Stimulated activated CD4-positive, alpha-beta T cell treated with anti-CD3 and anti-CD28 coated beads, Interleukin-4, amount 100 ng/mL, for 1 hour (primary cell): ENCODE measurements at places on chromosomes 11 and 22.

DNA sequence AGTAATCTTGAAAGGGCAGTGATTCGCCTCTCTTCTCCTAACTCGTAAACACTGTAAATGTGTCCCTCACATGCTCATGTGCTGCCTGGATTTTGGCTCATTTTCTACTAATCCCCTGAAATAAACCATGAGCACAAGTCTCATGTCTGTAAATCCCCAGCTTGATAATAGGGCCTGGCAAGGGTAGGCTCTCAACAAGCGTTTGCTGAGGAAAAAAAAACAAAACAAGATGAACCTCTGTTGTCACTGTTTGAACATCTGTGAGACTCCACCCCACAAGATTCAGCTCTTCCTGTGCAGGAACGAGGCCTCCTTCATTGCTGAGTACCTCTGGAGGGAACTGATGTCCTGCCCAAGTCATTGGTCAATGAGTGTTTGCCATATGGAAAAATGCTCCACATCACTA lies 4.5 kb upstream of the CYB5R2 start:
- no peak for DNase-seq

GRCh38 chr11:106999196-106999595 lies 19.1 kb downstream of the GUCY1A2 start:
- DNase-seq, result no peak

GRCh38 chr11:27234043-27234668 lies 128.9 kb downstream of the CCDC34 start:
- DNase-seq, result no peak

DNA sequence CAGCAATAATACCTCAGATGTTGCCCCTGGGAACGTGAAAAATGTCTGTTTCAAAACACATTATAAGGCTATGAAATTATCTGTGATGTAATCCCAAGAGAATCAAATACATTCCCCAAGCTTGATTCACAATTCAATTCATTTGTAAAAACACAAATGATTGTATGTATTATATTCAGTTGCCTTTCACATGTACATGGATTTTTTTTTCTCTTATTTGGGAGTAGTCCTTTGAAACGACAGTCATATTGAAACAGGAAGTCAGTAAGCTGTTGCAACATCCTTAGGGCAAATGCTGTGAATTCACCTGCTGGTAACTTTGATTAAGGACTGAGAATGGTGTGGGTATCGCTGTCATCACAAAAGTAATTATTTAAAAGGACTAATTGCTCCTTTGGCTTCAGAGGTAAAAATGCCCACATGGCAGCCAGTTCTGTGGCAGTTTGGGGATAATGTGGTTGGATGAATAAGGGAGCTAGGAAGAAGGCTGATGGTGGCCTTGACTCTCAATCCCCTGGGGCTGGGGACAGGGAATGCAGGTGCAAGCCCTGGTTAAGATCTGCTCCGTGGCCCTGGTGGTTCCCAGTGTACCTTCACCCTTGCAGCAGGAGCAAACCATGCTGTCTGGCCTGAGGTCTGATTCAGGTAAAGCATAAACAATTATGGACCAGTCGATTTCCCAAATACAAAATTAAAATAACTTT lies 13.2 kb downstream of the EHF start:
- no peak for DNase-seq

DNA sequence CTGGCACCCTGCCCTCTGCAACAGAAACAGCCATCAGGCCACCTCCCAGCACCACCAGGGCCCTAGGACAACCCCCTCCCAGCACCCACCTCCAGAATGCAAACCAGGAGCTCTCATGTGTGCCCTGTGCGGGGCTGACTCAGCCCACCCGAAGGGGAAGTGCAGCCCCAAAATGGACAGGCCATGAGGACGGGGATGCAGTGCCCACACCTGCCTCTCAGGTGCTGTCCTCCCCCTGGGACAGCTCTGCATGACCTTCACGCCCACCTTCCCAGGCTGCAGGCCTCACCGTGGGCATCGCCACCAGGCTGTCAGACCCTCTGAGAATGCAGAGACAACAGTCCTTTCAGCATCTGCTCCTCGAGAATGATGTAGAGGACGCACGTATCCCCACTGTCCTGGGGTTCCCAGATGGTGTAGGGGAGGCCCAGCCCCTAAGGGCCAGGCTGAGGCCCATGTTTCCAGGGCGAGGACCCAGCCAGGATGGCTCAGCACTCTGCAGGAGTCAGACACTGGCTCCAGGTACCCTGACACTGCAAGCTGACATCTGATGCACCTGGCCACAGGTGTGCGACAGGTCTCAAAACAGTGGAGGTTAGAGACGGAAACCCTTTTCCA lies 13.5 kb downstream of the MOB2 start:
- no peak for DNase-seq

DNA sequence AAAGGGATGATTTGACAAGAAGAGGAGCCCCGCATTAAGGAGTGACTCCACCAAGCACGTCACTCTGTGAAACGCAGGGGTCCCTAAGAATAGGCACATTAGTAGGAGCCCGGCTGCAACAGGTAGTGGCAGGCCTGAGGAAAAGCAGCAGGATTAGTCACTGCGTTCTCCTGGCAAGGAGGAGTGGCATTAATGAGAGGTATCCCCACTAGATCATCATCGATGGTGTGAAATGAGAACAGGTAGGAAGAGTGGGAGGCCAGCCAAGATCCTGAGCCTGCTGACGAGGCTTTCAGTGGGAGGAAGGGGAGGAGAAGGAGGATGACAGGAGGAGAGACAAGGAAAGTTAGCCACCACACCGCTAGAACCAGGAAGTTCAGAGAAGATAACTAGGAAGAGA lies 38.6 kb downstream of the NRXN2 start:
- no peak for DNase-seq

GRCh38 chr11:12485328-12485727 lies 108.0 kb downstream of the PARVA start:
- no peak for DNase-seq

DNA sequence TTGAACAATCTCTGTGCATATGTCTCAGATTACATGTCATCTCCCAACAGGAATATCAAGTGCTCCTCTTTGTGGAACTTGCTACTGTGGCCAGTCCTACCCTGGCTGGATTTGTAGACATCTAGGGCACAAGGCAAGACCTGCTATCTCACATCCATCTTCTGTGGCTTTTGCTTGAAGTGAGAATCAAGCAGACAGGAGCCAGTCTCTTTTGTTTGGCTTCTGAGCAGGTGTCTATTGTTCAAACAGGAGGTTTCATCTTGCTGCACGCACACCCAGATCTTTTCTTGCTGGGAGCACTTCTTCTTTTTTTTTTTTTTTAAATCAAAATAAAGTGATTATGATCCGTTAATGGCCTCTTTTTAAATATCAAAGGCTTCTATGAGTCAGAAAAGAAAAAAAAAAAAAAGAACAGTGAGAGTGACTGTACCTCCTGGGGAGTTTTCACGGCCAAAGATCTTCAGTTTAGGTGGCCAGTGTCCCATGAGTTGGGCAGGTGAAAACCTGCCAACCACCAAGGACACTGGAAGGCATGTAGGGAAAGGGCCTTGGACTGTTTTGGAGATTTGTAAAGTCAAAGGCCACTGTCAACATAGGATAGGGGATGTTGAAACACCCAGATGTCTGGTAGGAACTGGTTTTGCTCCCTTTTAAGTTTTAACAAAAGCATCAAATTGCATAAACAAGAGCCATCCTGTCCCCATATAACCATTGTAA lies 78.1 kb downstream of the CD44 start:
- DNase-seq, result no peak

GRCh38 chr11:9038541-9038940 lies 34.7 kb upstream of the NRIP3 start:
- no peak for DNase-seq

DNA sequence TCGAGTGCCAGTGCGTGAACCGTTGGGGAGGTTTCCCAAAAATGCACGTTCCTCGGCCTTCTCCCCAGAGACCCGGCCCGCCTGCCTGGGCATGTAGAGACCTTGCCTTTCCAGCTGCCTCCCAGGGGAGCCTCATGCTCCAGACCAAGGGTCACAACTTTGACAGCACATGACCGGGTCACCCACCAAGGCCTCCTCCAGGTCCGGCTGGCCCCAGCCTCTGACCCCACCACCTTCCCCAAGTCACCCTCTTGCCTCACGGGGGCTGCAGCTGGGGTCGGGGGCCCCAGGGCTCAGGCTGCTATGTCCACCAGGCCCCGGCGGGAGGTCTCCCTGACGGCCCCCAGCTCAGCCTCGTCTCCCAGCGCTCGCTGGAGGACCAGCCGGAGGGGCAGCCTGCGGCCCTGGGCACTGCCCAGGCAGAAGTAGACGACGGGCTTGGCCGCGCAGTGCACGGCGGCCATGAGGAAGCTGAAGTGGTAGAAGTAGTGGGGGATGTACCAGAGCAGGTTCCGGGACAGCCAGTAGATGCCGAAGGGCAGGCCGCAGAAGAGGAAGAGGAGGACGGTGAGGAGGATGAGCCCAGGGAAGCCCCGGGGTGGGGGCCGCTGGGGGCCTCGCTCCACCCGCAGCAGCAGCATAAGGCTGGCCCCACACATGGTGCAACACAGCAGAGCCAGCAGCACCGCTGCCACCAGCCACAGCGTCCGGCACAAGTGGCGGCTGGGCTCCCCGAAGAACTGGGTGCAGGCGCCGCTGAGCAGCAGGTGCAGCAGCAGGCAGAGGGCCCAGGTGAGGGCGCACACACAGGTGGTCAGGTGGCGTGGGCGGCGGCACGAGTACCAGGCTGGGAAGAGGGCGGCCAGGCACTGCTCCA lies 4.4 kb downstream of the MRGPRE start:
- no peak for DNase-seq

- DNase-seq, result no peak
These were observed 29.5 kb upstream of the MYH9 start for GRCh38 chr22:36417281-36417686.

DNA sequence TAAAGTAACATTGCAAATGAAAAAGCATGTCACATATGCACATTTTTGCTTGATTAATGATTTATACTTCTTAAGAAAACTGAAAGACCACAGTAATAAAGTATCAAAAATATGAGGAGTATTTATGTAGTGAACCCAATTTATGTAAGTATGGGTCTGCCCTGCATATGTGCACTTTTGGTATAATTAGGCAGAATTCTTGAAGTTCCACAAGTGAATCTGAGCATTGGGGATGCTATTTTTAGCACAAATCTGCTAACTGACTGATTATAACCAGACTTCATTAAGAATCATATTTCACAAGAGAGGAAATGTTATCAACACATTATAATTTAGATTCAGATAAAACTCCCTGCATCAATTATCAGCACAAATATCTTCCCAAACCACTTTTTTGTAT lies 407.1 kb upstream of the LRRC4C start:
- DNase-seq, result no peak
